T-cell (primary cell): ENCODE measurements at places on chromosomes 11 and 22. TPM values are rescaled to one million over a fixed set of nuclear protein-coding genes. Genes with fewer than 3 reads are reported as not detected.

The MS4A15 gene
- total RNA-seq, result not detected

The CHRM1 gene
- total RNA-seq, result not detected

The PATE4 gene
- total RNA-seq, result not detected

The CHKB gene
- total RNA-seq, result 205 TPM

The OR2AG1 gene
- total RNA-seq, result not detected

The TMPRSS5 gene
- total RNA-seq, result 1.2 TPM

The MYO7A gene
- total RNA-seq, result 0.66 TPM

The OR8G1 gene
- not detected for total RNA-seq

The FAM111B gene
- total RNA-seq, result 3.8 TPM

The GSTP1 gene
- 169 TPM for total RNA-seq

The PDGFB gene
- 4.2 TPM for total RNA-seq

The TH gene
- total RNA-seq, result not detected

The SLC22A8 gene
- total RNA-seq, result not detected
